ENCODE measurements at places on chromosomes 6 and 20.
A peak's percentile ranks its signal among the peaks of the same experiment; 100 is the strongest.

DNA sequence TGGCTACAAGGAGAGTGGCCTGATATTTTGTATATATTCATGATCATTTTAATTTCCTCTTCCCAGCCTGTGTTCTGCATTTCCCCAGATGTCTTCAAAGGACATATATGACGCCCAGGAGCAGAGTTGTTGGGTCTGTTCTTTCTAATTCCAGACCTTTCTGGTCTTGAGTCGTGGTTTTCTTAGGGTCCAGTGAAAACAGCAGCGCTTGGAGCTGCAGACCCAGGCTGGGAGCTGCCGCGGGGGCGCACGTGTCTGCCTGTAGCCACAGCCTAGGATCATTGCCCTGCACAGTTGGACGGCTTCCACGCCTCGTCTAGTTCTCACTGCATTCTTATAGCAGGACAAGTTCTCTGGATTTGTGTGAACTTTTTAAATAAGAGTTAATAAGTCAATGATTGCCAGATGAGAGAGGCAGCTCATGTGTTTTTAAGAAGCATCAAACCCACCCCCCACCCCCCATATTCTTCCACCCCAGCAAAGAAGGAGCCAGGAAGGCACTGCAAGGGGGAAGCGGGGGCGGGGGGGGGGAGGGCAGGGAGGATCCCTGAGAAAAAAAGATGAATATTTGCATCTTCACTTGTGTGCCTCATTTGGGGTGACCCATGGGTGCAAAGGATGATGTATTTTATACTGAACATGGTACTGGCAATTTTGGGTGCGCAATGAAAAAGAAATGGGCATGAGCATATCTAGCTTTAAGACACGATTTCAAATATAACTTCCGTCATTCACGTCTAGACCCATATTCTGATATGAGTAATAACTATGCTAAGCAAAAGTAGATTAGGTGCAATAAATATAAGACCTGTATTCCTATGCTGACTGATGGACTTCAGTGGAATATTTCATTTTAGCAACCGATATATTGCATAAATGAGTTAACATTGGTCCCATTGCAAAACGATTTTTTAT, 160.0 kb downstream of the TBXT start:
- DNase-seq = peak; percentile 60

GRCh38 chr6:36544228-36544627, 3.1 kb downstream of the STK38 start:
- DNase-seq = no peak

DNA sequence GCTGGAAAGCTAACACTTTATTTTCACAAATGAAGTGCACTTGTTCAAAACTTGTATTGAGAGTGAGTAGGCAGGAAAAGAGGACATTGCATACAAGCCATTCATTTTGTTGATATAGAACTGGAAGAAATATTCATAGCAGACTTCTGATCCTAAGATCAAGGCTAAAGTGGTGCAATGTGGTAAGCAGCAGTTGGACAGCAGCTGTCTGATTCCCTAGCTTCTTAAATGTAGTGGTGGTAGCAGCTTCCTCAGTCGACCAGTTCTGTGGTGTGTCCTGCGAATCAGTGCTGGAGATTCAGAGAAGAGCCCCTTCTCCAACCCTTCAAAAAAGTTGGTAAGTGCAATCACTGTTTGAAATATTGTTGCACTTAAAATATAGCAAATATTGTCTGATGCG, 281.7 kb upstream of the GJE1 start:
- no peak for DNase-seq

DNA sequence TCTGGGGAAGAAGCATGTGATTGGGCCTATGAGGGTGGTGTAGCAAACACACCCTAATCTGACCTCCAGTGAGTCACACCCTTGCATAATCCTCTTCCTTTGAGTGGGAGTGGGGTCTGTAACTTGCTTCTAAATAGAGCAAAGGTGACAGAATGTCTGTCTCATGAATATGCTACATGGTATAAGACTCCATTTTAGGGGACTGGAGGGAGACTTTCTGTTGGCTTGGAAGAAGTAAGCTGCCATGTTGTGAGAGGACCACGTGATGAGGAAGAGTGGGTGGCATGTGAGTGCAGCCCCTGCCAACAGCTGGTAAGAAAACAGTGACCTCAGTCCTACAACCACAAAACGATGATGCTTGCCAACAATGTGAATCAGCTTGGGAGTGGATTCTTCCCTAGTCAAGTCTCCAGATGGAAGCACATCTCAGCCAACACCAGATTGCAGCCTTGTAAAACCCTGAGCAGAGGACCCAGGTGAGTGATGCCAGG, 3.7 kb downstream of the AK9 start:
- DNase-seq = no peak

DNA sequence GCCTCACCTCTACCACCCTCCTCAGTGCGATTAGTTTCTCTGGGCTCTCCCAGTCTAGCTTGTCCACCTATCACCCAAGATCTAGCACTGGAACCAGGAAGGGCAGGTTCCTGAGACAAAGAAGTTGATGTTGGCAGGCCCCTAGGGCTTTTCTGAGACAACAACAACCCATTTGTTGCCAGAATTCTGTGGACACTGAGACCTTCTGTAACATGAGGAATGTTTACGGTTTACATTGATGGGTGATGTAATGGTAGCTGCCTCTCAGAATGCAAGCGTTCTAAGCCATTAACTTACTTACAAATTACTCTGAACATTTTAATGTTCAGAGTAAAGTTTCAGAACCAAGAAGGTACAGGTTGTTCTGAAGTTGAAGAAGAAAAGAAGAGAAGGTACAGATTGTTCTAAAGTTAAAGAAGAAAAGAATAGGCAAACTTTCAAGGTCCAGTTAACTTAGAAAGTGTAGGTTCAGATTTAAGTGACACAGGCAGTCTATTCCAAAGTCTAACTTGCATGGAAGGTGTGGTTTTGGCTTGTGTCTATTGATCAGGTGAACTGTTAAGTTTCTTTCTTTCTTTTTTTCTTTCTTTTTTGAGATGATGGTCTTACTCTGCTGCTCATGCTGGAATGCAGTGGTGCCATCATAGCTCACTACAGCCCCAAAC, 3.7 kb upstream of the MED23 start:
- no peak for DNase-seq

- DNase-seq = no peak
Measured at GRCh38 chr20:3980260-3981131, 34.9 kb downstream of the RNF24 start.

- no peak for DNase-seq
Measured at GRCh38 chr6:131803007-131803769, 4.6 kb upstream of the ENPP1 start.

GRCh38 chr6:32842690-32843089, 1.2 kb downstream of the PSMB8 start:
- DNase-seq = no peak

DNA sequence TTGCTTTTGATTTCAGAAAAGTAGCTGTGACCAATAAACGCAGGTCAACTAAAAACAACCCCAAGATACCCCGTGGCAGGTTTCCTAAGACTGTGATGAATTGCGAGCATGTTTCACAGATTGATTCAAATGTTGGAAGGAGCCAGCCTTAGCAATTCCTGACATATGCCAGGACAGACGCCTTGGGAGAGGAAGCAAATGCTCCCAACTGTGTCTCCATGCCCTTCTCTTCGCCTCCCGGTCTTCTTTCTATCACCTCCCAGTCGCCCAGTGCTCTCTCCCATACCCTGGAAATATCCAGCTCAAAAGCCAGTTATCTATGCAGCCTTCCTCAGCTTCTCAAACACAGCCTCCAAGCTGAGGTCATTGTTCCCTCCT, 32.0 kb downstream of the KIAA0319 start:
- DNase-seq = no peak

- DNase-seq = no peak
Measured at GRCh38 chr20:18638768-18639167, 50.9 kb downstream of the DTD1 start.

GRCh38 chr6:157346373-157346772, 23.1 kb upstream of the TMEM242 start:
- no peak for DNase-seq

- no peak for DNase-seq
Measured at GRCh38 chr6:37006793-37007339, 1.4 kb downstream of the FGD2 start.

GRCh38 chr6:108581932-108582475, 21.3 kb downstream of the FOXO3 start:
- no peak for DNase-seq

GRCh38 chr20:37770908-37771307, 77.1 kb downstream of the CTNNBL1 start:
- DNase-seq = no peak

- DNase-seq = no peak
Measured at GRCh38 chr20:6061544-6061943, 7.7 kb upstream of the LRRN4 start.

GRCh38 chr6:65557224-65557623, 149.8 kb downstream of the EYS start:
- DNase-seq = no peak

- no peak for DNase-seq
Measured at GRCh38 chr6:170125456-170126300, 165.2 kb downstream of the DLL1 start.

GRCh38 chr6:160178271-160178670, 56.7 kb downstream of the SLC22A1 start:
- no peak for DNase-seq

DNA sequence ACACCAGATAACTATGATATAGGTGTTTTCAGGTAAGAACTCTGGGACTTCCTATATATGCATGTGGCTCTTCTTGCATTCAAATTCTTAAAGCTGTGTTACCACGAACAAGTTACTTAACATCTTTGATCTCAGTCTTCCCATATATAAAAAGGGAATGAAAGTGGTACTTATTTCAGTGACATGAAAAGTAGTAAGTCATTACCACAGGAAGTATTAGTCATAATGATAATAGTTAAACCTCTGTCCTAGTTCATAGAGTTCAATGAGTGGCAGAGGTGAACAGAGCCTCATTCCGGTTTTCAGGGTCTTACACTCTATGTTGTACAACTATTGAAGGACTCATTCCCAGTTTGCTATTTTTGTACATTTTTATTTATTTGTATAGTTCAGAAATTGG, 237.0 kb downstream of the NKAIN2 start:
- no peak for DNase-seq

GRCh38 chr6:11931296-11932035, 80.6 kb upstream of the HIVEP1 start:
- no peak for DNase-seq

DNA sequence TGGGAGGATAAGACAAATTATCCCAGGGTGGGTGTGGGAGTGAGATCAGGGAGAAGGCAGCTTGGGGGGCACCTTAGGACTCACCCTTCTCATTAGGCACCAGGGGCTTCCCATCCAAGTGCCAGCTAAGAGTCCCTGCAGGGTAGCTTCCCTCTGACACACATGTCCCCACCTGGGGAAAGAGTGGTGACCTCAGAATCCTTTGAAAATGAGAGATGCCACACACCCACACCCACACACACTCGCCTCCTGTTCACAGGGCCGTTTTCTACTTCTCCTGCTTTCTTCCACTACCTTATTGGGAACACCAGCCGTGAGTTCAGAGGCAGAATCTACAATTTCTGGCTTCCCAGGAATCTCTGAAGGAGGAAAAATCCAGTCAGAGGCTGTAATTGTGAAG, 1.0 kb downstream of the AGER start:
- no peak for DNase-seq

DNA sequence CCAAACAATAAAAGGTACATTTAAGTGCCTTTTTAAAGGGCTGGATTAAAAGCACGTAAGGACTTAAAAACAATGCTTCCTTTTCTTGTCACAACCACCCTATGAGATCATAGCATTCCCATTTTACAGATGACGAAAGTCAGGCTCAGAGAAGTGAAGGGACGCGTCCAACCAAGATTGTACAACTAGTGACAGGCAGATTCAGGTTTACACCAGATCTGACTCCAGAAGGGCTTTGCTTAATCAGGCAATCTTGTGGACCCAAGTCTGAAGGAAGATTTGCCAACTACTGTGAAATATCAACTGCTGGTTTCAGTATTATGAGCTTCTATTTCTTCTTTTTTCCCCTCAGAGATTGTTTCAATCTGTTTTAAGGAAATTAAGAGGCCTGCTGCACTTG, 877 bp downstream of the ENPP4 start:
- DNase-seq = peak; percentile 4
